IPS-NIHi11 (cell line): ENCODE measurements at places on chromosomes 2 and 18.

DNA sequence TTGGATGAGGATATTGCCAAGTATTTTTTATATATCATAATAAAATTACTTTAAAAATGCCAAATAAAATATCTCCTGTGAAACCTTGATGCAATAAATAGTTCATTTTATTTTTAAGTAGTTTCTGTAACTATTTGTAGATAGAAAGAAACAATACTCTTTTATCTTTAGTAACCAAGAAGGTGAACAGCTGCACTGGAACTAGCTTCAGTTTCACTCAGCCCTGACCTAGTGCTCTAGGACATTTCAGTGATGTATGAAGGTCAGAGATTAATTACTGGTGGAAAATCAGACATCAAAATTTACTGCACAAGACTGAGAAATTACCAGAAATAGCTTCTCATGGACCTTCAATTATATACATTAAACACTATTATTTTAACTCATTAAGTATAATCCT is 1305.0 kb downstream of the CNTNAP5 start:
- DNase-seq: no peak

GRCh38 chr2:98504381-98505109 is 59.9 kb downstream of the INPP4A start:
- DNase-seq: no peak

GRCh38 chr18:3528231-3528630 is 78.3 kb downstream of the TGIF1 start:
- DNase-seq: no peak

- peak; percentile 81 for DNase-seq
Measured at GRCh38 chr2:58428096-58429013, 187.2 kb upstream of the FANCL start.

DNA sequence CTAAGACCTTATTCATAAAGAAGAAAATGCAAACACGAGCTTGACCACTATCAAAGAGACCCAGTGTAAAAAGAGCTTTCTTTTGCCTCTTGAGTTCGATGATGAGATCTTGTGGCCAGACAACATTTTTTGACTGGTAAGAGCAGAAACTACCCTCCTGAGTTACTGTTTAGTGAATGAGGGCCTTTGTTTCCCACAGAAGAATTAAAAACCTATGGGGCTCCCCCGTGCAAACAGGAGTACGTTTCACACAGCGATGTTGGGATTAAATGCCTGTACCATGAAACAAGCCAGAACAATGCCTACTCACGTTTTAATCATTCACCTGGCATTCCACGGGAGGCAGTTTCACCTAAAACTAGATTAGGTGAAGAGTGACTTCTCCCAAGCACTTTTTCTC is 36.0 kb downstream of the MYCN start:
- no peak for DNase-seq

GRCh38 chr2:162720559-162721271 is 117.9 kb downstream of the KCNH7 start:
- no peak for DNase-seq

GRCh38 chr2:9032536-9033255 is 29.2 kb upstream of the MBOAT2 start:
- DNase-seq: no peak

GRCh38 chr2:129719335-129719734 is 260.1 kb upstream of the RAB6C start:
- no peak for DNase-seq

GRCh38 chr2:191539068-191539467 is 138.9 kb upstream of the NABP1 start:
- peak; percentile 43 for DNase-seq

DNA sequence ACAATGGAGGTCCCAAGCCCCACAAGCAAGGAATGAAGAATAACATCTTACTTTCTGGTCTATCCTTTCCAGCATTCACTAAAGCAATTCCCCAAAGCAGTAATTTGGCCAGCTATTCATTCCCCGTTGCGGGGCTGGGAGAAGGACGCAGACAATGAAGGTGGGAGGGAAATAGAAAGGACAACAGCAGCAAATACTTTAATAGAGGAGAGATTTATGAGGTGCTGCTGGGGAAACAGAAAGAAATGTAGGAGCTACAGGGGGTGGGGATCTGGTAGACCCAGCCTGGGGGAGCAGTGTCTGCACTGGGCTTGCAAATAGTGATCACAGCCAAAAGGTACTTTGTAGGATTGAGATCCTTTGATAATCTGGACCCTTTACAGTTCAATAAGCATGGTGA is 13.9 kb upstream of the ATL2 start:
- DNase-seq: no peak

GRCh38 chr18:22265838-22266237 is 96.4 kb downstream of the GATA6 start:
- no peak for DNase-seq

DNA sequence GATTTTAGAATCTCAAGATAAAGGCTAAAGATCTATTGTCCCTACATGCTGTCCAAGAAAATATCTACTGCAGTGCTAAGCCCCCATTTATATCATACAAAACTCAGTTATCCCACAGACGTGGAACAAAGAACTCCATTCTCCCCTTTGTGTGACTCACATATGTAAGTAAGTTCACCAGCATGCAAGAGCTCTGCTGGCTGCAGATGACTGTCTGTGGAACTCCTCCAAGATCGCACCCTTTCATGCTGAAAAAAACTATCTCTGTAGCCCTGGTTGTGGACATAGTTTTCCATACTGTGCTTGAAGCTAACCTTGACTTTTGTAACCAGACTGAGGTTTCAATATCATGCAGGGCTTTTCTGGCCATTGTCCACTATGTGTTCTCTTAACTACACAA is 207.1 kb downstream of the ZNF521 start:
- DNase-seq: no peak

GRCh38 chr2:219421323-219421722 is 3.1 kb downstream of the DES start:
- DNase-seq: no peak

DNA sequence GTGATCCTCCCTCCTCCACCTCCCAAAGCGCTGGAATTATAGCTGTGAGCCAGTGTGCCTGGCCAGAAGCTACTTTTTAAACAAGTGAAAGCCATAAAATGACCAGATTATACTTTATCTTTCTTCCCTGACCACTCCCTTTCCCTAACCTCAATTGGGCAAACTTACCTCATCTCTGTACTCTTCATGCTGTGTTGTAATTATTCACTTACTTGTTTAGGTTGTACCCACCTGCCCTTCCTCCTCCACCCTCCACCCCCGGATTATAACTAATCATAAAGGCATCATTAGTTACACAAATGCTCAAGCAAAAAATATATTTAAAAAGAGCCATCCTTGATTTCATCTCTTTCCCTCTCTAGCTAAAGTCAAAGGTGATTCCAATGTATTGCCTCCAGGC is 279.9 kb downstream of the SETBP1 start:
- DNase-seq: no peak

DNA sequence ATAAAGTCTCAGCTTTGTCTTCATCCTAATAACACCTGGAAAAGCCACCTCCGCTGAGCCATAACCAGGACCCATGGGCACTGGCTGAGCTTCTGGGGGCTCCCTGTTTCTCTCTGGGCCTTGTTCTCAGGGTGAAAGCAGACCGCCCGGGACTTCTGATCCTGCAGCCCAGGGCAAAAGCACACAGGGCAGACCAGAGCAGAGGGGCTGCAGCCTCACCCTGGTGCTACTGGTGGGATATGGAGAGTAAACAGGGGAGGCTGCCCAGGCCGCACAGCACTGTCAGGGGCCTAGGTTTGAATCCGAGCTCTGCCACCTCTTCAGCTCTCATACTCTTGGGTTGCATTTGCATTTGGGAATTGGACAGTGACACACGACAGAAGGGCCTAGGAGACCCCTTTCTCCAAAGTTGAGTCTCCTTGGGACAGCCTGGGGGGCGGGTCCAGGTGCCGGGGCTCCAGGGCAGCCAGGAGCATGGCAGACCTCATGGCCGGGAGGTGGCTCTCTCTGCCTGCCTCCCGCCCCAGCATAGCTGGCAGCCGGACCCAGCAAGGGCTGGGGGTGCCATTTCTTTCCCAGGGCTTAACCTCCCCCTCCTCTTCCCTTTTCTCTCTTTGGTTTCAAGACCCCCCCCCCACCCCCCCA is 164.9 kb downstream of the INHBB start:
- DNase-seq: no peak

GRCh38 chr18:22856870-22857269 is 76.3 kb upstream of the RBBP8 start:
- peak; percentile 55 for DNase-seq

DNA sequence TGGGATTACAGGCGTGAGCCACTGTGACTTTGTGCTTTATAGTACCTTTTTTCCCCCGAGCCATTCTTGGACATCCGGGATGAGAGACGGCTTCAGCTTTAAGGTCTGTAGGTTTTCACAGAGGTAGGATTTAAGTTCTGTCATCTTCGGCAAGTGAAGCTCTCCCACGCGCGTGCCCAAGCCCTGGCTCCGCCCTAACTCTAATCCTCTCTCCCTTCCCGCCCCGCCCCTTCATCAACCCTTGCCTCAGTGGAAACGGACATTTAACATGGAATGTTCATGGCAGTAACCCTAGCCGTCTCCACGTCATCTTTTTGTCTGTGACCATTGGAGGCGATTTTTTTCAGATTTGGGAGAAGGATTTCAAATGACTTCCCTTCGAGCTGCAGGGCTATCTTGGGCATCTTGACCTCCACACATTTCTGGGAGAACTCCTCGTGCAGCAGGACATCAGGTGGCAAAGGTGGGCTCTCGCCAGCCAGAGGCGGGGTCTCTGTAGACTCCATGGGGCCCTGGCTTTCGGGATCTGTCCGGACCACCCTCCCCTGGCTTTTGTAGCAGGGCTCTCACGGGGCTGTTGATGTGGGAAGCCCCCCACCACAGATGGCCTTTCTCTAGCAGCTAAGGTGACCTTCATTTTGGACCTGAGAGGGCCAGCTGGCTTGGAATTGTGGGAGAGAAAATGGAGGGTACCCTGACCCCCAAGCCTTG is 6.8 kb downstream of the COLEC11 start:
- DNase-seq: no peak

- DNase-seq: no peak
Measured at GRCh38 chr2:107111623-107112022, 225.7 kb upstream of the ST6GAL2 start.

GRCh38 chr18:47930199-47930930 is at the start of gene SMAD2:
SMAD2 (minus strand) TSS chr18:47930659; CDS start chr18:47896756, 33,903 bp downstream.
- DNase-seq: peak; percentile 81

DNA sequence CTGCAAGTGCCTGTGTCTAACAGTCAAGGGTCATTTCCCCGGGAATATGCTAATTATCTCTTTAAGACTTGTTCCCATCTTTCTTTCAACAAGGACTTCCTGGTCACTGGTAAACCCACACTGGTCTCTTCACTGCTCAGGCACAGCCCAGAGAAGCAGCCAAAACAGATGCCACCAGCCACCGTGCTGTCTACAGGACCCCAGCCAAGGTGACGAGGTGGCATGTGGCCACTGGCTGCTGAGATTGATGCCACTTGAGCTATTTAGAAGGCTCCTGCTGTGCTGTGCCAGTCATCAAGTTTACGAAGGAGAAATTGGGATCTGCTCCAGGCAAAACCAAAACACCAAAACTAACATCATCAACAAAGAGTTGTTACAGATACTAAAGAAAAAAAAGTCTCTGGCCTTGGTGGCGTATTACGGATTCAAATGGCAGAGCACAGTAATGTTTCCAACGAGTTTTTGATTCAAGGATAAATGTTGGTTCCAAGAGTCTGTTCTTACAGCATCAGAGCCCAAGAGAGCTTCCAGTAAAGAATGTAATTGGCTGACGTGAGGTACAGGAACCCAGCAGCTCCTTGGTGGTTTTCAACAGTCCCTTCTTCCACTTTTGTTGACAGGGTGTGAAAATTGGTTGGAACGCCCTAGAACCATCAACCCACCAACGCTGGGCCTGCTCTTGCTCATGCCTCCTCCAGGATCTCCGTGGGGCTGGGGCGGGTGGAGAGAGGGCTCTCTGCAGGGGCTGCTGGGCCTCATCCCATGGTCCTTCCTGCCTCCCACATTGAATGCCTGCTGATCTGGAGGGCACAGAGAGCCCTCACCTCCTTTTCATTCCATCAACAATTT is 63.7 kb upstream of the ZCCHC2 start:
- DNase-seq: no peak

DNA sequence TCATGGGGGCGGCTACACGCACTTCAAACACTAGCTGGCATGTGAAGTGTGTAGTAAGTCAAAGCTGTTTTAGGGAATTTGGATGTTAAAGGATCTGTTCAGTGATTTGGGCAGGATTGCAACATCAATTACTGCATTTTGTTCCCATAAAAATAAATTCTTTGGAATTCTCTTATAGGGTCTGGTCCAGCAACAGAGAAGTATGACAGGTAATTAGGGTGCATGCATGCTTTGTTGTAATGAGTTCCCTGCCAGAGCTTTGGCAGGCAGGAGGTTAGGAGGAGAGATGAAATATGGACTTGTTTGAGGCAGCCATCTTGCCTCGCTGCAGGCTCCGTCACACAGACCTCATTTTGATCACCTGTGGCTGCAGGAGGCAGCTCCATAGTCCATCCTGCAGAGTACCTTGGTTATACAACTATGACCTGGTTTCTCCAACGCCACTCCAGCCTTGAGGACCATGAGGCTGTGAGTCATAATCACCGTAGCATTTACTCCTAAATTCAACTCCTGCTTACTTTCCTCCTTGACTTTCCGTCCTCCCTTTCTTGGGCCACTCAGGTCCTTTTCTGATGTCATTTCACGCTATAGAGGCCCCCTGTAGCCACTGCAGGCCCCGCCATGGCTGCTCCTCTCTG is 26.5 kb upstream of the EML4 start:
- DNase-seq: no peak

GRCh38 chr2:234858790-234859329 is 93.0 kb upstream of the SH3BP4 start:
- DNase-seq: no peak

- no peak for DNase-seq
Measured at GRCh38 chr2:5725072-5725471, 32.9 kb downstream of the SOX11 start.
